CD4-positive, alpha-beta T cell treated with Interleukin-1 beta for 1 hour (primary cell): ENCODE measurements at places on chromosomes 12 and 14.

DNA sequence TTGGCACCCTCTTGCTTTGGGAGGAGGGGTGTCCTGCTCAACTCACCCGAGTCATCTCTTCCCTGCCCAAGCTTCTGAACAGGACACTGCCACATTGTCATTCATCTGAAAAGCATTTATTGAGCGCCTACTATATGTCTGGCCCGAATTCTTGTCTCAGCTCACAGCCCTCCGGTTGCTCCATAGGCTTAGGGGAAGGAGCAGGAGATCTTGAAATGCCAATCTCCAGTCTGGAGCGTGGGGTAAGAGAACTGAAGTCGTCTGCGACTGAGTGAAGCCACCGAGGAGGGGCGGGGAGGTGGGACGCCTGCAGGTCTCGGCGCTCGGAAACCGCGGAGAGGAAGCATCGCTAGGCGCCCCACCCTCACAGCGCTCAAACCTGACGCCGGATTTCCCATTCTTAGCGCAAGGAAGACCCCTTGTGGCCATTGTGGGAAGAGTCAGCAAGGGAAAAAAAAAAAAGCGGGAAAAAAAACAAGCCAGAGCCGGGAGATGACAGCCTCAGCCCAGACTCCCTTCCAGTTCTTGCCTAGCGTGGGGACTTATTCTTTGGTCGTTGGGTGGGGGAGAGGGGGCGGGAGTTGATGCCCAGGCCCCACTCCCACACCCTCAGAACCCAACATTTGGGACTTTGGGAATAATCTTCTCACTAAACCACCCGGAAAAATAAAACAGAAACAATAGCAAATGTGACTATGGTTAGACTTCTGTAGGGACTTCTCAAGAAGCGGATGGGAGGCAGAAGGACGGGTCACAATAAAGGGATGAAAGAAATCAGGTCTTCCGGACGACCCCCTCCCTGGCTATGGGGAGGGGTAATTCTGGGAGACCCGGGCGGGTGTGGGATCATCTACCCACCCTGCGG lies 28.2 kb upstream of the SMUG1 start:
- DNase-seq = peak; percentile 83

GRCh38 chr12:754851-755562 lies 2.6 kb downstream of the WNK1 start:
- peak; percentile 71 for DNase-seq

GRCh38 chr14:68929623-68930307 lies 49.3 kb downstream of the ACTN1 start:
- peak; percentile 31 for DNase-seq

DNA sequence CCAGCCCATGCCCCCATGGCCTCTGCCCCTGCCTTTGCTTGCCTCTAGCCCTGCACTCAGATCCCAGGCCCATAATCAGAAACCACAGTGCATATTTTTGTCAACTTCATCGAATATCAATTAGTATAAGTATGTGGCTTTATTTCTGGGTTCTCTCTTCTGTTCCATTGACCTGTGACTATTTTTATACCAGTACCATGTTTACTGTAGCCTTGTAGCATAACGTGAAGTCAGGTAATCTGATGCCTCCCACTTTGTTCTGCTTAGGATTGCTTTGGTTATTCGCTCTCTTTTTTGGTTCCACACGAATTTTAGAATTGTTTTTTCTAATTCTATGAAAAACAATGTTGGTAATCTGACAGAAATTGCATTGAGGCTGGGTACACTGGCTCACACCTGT lies 14.9 kb downstream of the EEA1 start:
- DNase-seq = no peak

GRCh38 chr14:106390401-106390800 lies 864.0 kb downstream of the TMEM121 start:
- no peak for DNase-seq

- no peak for DNase-seq
Measured at GRCh38 chr12:1469070-1469469, 125.3 kb downstream of the FBXL14 start.

DNA sequence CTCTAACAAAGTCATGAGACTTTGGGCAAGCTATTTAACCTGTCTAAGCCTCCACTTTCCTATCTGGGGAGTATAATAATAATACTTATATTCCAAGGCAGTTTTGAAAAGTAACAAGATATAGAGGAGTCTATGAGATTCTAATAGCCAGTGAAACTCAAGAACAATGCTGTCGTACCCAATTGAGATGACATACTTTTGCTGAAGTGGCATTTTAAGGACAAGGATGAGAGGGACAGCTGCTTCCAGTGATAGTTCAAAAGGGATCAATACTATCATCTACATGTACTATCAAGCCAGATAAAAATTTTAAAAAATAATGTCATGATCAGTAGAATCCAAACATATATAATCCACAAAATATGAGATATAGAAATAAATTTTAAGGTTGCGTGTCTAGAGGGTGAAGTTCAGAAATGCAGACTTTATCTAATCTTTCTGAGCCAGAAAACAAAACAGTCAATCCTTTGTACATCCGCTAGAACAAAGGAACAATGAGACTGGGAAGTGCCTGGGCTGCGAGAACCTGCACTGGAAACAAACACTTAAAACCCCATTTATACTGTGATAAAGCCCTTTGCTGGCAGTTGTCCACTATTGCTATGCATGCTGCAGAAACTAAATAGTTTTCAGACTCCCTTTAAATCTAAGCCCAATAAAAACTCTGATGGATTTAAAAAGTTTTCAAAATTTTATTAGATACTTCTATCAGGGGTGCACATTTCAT lies 38.6 kb downstream of the PTPRB start:
- no peak for DNase-seq

DNA sequence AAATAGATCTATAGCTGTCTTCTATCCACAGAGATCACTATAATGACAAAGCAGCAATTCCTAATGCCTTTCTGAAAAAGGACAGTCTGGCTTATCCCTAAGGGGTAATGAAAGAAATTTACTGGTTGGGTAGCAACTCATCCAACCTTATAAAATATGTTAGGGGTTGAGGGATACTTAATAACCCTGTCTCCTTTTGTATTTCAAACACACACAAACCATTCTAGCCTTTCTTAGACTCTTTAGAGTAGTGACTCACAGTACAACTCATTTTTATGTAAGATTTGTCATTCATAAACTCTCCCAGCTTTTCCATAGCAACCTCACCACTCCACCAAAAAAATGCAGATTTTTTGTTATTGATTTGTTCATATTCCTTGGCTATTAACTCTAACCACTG lies 167.9 kb downstream of the FSCB start:
- DNase-seq = no peak
